ENCODE measurements at places on chromosomes 5 and 9. TPM values are rescaled to one million over a fixed set of nuclear protein-coding genes. Genes with fewer than 3 reads are reported as not detected.

Gene TARS1
- total RNA-seq, result 139 TPM

Gene F2RL1
- total RNA-seq, result 19.3 TPM

Gene SLC6A18
- total RNA-seq, result not detected

Gene LCN10
- total RNA-seq, result 0.86 TPM

Gene FLT4
- 7.4 TPM for total RNA-seq

Gene PHF2
- total RNA-seq, result 17.1 TPM

Gene PALM2AKAP2
- 0.49 TPM for total RNA-seq

Gene CDH9
- total RNA-seq, result not detected

Gene RNF14
- 27.5 TPM for total RNA-seq

Data from endodermal cell (in vitro differentiated cells).